HuH-7.5 (cell line): ENCODE measurements at places on chromosomes 6 and 20.

DNA sequence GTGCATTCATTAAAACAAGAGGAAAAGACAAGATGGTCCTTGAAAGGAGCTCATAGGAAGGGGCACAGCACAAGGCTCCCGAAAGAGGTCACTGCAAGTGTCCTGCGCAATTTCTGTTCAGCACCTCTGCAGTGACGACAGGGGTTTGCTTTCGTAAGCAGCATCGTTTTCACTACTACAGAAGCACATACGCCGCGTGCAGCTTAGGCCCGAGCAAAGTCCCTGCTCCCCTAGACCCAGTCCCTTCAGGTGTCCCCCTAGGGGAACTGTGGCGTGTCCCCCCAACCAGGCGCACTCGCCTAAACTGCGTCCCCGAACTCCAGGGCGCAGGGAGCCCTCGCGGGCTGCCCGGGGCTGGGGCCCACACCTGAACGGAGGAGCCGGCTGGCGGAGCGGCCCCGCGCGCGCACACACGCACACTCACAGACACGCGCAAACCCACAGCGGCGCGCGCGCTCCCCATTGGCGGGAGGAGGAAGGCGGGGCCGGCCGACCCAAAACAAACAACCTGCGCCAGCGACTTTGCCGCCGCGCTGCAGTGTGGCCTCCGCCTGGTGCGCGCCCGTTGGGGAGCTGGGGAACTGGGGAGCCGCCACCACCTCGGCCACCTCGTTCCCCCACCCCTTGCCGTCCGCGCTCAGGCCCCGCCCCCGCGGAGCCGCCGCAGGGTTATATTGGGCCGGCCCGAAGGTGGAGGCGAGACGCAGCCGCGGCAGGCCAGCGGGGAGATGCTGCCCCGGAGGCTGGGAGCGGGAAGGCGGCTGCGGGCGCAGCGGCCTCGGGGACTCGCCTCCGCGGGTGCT is at the start of gene FOXQ1:
FOXQ1 (plus strand) TSS at position 699 of the 803 bp plus-strand sequence. CDS start 607 bp downstream, outside the sequence.
- peak; percentile 68 for DNase-seq

DNA sequence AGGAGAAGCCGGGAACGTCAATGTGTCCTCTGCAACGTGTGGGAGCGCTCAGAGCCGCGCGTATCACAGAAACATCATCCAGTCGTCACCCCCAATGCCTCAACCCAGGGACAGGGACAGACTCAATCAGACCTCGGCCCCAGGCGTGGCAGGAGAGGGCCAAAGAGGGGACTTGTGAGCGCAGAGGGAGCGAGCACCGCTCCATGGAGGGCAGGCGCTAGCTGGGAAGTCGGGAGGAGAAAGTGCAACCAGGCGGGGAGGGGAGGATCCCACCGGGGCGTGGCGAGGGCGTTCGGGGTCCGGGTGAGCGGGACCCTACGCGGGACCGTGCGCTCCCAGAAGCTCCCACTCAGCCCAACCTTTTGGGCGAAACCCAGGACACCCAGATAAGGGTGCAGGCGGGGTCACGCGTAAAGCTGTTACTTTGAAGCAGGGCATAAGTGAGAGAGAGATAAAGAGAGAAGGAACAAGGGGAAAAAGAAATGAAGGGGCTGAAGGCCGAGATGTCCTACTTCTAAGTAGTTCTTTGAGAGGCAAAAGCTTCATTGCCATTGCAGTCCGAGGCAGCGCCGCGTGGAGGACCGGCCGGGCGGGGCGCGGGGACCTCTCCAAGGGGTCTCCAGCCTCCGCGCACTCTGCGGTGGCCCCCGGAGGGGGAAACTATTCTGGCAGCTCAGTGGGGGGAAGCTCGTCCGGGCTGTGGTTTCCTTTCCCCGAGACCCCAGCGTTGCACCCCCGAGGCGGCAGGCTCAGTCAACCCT is 862 bp upstream of the SOBP start:
- DNase-seq = peak; percentile 85

DNA sequence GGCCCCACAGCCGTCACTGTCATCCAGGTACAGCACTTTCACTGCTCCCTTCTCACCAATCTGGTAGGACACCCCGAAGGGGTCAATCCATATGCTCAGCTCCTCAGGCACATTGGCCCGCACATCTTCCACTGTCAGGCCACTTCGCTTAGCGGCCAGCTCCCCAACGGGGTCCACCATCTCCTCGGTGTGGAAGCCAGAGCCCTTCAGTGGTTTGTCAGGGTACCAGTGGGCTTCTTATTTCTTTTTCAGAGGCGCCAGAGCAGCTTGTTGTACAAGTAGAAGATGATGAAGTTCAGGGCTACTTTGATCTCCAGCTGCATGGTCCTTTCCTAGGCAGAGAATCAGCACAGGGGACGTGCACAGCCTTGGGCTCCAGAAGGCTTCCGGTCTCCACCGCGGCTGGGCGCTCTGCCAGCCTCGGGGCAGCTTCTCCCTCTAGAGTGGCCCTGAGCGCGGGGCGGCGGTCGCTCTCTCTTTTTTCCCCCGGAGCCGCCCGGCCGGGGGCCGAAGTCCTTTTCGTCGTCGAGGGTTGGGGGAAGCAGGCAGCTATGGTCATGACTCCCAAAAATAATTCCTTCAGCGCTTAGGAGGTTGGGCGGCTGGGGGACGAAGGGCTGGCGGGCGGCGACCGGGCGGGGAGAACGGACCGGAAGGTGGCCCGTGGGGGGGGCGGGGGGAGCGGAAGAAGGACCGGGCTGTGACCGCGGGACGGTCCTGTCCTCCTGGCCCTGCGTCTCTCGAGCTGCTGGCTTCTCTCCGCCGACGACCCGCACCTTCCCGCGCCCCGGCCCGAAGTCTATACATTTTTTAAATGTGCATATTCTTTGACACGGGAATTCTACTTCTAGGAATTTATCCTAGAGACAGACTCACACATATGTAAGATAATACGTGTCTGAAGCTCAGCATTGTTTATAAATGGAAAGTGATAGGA is 6.5 kb upstream of the ZSCAN9 start:
- peak; percentile 68 for DNase-seq

DNA sequence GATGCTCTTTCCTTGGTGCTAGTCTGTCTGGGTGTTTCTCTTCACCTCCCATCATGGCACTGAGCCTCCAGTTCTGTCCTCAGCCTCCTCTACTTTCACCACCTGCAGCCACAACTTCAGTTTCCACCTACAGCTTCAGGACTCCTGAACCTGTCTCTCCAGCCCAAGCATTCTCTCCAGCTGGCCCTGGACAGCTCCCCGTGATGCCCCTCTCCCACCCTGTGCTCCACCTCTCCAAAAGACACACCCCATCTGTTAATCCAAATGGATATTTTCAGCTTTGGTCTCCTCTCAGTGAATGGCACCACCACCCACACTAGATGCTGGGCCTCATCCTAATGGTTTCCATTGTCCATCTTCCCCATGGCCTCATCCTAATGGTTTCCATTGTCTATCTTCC is 79.5 kb upstream of the NEDD9 start:
- no peak for DNase-seq

GRCh38 chr20:49846206-49846807 is 33.7 kb downstream of the SLC9A8 start:
- DNase-seq = peak; percentile 47

- peak; percentile 4 for DNase-seq
These were observed 109.3 kb upstream of the FAM83B start for GRCh38 chr6:54737247-54737646.

- no peak for DNase-seq
These were observed 431.5 kb downstream of the HACE1 start for GRCh38 chr6:104428184-104428583.

DNA sequence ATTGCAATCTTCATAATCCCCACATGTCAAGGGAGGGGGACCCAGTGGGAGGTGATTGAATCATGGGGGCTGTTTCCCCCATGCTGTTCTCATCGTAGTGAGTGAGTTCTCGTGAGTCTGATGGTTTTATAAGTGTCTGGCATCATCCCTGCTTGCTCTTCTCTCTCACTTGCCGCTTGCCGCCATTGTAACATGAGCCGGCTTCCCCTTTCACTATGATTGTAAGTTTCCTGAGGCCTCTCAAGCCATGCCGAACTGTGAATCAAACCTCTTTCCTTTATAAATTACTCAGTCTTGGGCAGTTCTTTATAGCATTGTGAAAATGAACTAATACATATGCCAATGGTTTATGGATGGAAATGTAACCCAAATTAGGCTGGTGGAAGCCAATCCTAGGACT is 109.4 kb upstream of the AKAP12 start:
- no peak for DNase-seq

- DNase-seq = peak; percentile 73
These were observed 81.1 kb downstream of the RIPOR3 start for GRCh38 chr20:50610212-50610718.

GRCh38 chr6:133634474-133634873 is 254.4 kb upstream of the TCF21 start:
- DNase-seq = no peak

DNA sequence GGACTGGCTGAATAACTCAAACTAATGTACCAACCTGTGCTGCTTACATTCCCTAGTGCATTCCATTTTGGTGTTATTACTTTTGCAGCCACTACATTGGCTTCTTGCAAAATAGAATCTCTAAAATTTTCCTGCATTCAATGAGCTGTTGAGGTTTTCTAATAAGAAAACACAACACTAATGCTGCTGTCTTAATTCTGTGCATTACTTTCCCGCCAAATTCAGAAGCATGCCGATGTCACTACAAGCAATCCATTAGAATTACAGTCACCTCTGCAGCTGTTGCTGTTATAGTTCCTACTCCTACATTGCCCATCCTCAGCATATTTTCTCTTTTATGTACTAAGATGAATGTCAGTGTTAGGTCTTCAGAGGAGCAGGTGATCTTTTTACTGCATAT is 359.5 kb downstream of the HACE1 start:
- DNase-seq = no peak

DNA sequence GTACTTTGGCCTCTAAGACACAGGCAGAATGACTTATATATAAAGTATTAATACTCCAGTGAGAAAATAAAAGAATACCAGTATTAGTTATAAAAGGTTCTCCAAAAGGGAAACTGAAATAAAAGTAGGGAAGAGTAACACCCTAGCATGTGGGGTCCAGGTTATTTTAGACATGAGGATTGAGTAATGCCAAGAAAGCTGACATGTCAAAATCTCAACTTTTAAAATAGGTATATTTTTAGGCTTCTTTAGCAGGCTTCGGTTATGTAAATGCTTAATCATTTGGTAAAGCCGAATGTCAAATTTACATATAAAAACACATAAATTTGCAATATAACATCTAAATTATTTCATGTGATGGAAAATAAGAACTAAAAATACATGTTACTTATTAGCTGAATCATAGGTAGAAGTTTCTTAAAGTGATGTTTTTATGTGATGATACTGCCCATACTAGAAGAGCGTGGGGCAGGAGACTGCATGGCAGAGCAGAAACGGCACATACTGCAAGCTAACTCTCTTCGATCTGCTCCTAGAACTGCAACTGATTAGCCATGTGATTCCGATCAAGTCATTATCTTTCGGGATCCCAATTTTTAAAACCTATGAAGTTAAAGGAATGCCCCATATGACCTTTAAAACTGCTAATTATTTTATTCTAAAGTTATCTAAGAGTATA is 129.4 kb upstream of the DST start:
- DNase-seq = no peak

DNA sequence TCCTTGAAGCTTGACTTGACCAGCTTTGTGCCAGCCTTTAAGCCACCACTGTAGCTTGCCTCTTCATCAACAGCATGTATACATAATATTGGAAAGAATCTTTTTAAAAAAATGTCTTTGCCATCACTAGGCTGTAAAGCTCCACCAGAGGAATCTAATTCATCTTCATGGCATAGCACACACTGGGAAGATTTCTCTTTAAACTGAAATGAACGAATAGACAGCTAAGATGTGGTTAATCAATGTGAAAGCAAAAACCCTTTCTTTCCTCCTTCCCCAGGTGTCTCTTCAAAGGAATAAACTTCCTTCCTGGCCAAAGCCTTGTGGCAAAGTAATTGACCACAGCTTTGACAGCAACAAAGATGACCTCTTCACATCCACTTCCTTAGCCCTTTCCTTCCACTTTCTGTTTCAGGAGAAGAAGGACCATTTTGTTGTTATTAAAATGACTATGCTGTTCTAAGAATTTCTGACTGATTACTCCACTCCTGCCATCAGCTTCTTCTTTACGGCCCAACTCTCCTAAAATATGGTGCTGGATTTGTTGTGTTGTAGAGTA is 428.7 kb upstream of the SOX4 start:
- no peak for DNase-seq

- no peak for DNase-seq
These were observed 39.0 kb downstream of the TTLL9 start for GRCh38 chr20:31909253-31910070.

DNA sequence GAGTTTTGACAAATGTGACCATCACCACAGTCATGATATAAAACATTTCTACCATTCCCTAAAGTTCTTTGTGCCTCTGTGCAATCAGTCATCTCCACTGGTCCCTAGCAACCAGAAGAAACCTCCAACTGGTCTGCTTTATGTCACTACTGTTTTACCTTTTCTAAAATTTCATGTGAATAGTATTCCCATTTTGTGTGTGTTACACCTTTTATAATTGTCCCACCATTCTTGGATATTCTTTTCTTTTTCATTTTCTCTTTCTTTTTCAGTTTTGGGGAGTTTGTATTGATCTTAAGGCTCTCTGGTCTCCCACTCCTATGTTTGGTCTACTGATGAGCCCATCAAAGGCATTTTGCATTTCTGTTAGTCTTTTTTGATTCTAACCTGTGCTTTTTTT is 95.4 kb downstream of the NCOA3 start:
- no peak for DNase-seq

- DNase-seq = no peak
These were observed 2.3 kb downstream of the SPEF1 start for GRCh38 chr20:3778976-3779375.

- DNase-seq = no peak
These were observed 1.3 kb upstream of the CNKSR3 start for GRCh38 chr6:154511791-154512190.

DNA sequence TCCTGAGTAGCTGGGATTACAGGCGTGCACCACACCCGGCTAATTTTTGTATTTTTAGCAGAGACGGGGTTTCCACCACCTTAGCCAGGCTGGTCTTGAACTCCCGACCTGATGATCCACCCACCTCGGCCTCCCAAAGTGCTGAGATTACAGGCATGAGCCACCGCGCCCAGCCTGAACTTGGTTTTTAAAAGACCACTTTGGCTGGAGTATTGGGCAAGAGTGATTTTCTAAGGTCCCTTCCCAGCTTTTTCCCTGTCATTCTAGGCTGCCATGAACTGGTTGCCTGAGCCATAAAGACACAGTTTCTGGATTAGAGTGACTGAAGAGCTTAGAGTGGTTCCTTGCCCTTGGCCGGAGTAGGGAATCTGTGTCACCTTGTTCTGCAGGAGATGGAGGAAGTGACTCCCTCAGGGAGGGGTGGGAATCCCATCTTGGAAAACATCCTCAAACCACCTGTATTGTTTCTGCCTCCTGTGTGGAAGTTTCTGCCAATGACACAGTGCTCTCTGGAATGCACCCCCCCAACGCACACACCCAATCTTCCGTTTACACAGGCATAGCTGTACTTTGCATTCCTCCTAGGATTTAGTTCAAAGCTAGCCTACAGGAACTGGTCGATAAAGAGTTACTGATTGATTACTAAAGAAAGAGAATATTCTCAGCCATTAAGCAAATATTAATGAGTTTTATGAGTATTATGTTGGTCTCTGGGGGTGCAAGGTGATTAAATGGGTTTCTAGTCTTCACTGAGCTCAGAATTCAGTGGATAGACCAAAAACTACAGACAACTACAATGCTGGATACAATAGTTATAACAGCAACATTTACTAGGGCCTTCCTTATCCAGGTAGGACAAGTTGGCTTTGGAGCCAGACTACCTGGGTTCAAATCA is 18.2 kb downstream of the BCL2L1 start:
- peak; percentile 66 for DNase-seq

GRCh38 chr6:146955570-146955969 is 248.6 kb upstream of the STXBP5 start:
- DNase-seq = no peak
